Activated naive CD4-positive, alpha-beta T cell treated with anti-CD3 and anti-CD28 coated beads for 36 hours (primary cell): ENCODE measurements at places on chromosomes 11 and 22. TPM values are rescaled to one million over a fixed set of nuclear protein-coding genes. Genes with fewer than 3 reads are reported as not detected.

DNA sequence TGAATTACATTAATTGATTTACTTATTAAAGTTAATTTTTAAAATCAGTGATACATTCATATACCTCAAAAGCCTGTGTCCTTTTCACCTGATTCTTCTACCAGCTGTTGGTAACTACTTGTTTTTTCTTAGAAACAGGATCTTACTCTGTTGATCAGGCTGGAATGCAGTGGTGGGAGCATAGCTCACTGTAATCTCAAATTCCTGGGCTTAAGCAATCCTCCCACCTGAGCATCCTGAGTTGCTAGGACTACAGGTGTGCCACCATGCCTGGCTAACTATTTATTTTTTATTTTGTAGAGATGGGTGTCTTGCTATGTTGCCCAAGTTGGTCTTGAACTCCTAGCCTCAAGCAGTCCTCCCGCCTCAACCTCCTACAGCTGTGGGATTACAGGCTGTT lies 4.7 kb downstream of the TRIM44 start:
- no peak for DNase-seq

- no peak for DNase-seq
Observed at GRCh38 chr11:17790453-17790852, 55.9 kb downstream of the KCNC1 start.

BRMS1 gene
- 24.0 TPM for total RNA-seq

GRCh38 chr11:133520707-133521106 lies 11.6 kb downstream of the OPCML start:
- DNase-seq: no peak
